ENCODE measurements at places on chromosomes 16 and 17.

GRCh38 chr16:53864819-53865493 lies 161.0 kb downstream of the FTO start:
- peak; percentile 32 for DNase-seq

DNA sequence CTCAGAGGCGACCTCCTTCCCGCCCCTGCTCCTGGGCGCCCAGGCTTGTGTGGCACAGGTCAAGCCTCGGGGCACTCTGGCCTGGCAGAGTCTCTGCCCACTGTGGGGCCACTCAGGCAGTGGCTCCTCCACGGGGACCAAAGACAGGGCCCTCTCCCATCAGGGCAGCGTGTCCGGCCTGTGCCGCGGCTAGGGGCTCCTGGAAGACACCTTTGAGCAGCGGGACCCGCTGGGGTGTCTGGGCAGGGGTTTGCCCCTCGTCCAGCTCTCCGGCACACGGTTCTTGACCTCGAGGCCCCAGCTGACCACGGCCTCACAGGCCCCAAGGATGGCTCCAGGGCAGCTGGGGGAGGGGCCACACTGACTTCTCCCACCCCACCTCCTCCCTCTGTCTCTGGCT lies 24.7 kb upstream of the SSTR5 start:
- no peak for DNase-seq

GRCh38 chr17:55271958-55272710 lies 7.4 kb downstream of the HLF start:
- DNase-seq: no peak

GRCh38 chr17:21096874-21097273 lies 29.9 kb upstream of the DHRS7B start:
- no peak for DNase-seq

GRCh38 chr16:10876315-10876714 lies 687 bp upstream of the CIITA start:
- DNase-seq: no peak

DNA sequence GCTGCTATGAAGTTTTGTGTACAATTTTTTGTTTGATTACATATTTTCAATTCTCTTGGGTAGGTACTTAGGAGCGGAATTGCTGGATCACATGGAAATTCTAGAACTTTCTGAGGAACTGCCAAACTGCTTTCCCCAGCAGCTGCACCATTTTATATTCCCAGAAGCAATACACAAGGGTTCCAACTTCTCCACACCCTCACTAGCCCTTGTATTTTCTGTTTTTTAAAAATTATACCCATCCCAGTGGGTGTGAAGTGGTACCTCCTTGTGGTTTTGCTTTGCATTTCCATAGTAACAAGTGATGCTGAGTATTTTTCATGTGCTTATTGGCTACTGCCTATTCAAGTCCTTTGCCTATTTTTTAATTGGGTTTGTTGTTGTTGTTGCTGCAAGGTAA lies 20.9 kb downstream of the NACA2 start:
- DNase-seq: no peak

DNA sequence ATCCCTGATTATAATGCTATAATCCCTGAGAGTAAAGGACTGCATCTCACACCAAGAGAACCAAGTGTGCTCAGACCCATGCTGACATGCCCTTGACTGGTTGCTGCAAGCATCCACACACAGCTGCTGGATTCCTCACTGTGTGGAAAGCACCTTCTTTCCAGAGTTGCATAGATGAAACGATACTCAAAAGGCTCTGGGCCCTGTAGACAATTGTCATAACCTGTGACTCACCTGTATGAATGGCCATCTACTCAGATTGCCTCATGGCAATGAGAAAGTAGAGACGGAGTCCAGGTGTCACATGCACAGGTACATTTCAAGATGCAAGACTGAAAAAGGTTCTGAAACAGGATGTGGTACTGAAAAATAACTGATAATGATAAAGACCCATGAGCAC lies 58.1 kb downstream of the MPHOSPH6 start:
- DNase-seq: no peak

GRCh38 chr17:47821424-47822391 lies at the start of gene OSBPL7:
TSS of gene OSBPL7 (minus strand) at chr17:47821794. CDS start at chr17:47820278, 1,516 bp downstream.
- DNase-seq: peak; percentile 85

DNA sequence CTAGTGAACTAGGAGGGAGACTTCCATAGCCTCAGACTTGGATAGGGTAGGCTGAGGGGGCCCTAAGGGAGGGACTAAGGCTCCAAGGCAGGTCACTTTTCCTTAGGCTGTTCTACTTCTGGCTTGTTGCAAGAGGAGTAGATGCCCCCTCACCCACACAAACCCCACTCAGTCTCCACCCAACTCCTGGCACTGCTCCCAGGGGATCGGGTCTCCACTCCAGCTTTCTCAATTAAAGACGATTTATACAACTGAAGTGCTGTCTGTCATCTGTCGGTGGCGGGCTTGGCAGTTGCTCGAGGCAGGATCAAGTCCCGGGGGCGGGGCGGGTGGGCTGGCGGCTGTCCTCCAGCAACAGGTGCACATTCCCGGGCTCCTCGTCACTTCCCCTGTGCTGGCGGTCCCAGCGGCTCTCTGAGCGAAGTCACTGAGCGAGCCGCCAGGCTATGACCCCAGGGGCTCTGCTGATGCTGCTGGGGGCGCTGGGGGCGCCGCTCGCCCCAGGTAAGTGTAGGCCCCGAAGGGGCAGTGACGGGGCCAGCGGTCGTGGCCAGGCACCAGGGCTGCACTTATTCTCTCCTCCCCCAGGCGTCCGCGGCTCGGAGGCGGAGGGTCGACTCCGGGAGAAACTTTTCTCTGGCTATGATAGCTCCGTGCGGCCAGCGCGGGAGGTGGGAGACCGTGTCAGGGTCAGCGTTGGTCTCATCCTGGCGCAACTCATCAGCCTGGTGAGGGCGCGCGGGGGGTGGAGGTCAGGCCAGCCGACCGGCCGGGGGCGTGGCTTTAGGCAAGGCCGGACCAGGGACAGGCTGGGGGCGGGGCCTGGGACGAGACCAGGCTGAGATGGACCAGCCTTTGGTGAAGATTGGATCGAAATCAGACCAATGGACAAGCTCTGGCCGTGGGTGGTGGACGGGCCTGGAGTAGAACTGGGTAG lies at the start of gene CHRNB1:
Gene CHRNB1, plus strand, starts transcription at position 380 of the 937 bp plus-strand sequence. Its CDS starts 67 bp downstream, at position 447.
- peak; percentile 29 for DNase-seq

DNA sequence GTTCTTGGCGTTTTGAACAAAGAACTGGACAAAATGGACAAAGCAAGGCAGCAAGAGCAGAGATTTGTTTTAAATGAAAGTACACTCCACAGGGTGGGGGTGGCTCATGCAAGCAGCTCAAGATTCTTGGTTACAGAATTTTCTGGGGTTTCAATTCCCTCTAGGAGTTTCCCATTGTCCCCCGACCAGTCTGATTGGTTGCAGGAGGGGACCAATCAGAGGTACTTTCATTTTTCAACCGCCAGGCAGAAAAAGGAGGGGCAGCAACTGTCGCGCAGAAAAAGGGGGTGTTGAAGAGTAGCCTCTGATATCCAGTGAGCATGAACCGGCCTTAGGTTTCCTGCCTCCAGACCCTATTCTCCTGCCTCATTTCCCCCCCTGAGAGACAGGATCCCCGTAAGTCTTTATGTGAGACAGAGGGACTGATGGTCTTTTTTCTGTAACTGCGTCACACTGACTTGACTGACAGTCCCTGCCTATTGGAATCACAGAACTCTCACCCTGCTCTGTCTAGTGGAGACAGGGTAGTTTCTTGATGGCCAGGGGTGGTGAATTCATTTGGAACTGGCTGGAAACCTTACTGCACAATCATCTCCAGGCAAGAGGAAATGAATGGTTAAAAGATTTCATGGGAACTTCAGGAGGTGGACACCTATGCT lies 59.4 kb upstream of the ALOX12 start:
- peak; percentile 31 for DNase-seq
